ENCODE measurements at places on chromosomes 5 and 9. TPM values are rescaled to one million over a fixed set of nuclear protein-coding genes. Genes with fewer than 3 reads are reported as not detected.

The KLHL9 gene
- total RNA-seq = 41.9 TPM

GRCh38 chr5:72818866-72819534, 2.5 kb downstream of the TNPO1 start:
- DNase-seq = peak; percentile 86

GRCh38 chr9:104872656-104873488, 55.1 kb downstream of the ABCA1 start:
- DNase-seq = peak; percentile 95

- DNase-seq = peak; percentile 18
Observed at GRCh38 chr5:95812074-95812471, 10.5 kb downstream of the GLRX start.

GRCh38 chr9:104969116-104969515, 41.2 kb upstream of the ABCA1 start:
- peak; percentile 2 for DNase-seq

GRCh38 chr5:172052450-172053236, 46.2 kb upstream of the FBXW11 start:
- DNase-seq = peak; percentile 84

DNA sequence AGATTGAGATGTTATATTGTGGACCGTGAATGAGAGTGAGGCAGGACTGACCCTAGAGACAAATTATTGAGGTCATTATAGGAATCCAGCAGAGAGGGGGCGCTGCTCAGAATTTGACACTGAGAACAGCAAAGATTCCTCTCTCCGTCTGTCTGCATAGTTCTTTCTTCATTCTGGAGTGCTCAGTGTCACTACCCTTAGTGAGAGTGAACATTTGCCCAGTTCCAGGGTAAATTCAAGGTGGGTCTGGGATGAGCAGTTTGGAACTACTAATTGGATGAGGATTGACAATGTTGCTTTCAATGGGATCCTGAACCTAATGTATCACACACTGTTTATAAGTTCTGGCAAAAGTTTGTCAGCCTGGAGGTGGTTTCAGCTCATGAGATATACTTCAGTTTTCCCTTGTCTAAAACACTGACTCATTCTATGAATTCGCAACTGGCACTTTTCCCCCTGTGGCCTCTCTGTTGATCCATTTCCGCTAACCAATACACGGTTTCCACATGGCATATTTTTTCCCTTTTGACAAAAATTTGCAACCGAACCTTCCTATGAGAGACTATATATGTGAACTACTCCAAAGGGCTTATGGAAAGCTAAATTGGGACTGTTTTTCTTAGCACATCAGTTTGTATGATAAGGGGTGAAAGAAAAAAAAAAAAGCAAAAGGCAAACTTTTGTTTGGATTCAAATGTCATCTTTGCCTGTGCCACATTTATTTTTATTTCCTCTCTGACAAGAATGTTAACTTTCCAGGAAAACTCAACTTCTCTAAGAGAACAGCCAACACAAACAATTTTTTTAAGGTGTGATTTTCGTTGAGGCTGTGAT, 1240.7 kb upstream of the WWC1 start:
- no peak for DNase-seq

- no peak for DNase-seq
Observed at GRCh38 chr5:13653709-13654108, 290.8 kb downstream of the DNAH5 start.

DNA sequence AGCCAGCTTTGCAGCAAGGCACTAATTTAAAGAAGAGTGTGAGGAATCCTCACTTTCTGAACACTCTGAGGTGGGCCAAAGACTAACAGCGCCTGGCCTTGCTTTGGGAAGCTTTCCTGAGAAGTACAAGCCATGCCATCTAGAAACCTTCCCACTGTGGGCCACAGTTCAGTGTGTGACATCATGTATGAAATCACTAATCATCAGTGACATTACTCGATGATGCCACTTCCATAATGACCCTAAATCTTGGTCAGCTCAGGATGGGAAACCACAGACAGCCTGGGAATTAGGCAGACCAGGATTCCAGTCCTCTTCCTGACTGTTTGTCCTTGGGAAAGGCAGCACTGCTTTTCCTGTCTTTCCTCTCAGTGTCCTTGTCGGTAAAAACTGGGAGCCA, 54.2 kb upstream of the HSPA9 start:
- DNase-seq = no peak

The ADRB2 gene
- total RNA-seq = not detected

The IFNA16 gene
- total RNA-seq = not detected

- no peak for DNase-seq
Observed at GRCh38 chr5:144131261-144131660, 39.2 kb downstream of the YIPF5 start.

DNA sequence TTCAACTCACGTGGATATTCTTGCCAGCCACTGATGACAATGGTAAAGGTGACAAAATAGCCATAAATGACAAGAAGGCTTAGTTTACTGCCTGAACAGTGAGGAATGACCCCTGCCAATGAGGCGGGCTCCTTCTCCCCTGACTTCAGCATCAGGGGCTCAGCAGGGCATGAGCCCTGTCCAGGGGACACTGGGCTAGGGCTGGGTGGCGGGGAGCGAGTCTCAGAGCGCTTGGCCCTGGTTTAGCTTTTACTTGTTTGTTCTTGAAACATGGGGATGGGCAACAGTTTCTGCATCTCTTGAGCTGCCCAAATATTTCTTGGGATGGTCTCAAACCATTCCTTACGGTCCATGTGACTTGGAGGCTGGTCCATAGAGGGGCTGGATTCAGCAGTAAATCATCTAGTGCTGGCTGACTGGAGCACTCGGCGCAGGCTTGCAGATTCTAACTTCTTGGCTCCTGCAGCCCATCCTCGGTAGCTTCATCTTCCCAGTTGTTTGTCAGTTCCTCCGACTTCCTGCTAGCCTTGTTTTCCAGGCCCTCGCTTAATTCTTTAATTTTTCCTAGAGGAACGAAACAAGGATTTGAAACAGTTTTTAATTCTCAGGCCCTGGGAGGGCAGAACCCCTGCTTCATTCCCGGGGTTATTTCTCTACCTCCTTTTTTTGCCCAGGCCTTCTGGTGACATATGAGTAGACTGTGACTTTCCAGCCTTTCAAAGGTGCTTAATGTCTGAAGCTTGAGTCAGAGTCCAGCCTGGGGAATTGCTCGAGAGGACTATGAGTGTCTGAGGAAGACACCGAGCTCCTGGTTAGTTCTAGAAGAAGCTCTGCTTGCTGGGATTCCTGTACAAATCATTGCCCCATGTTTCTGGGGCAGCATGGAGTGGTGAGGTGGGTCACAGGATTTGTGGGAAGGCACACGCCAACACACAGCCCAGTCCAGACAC, 4.5 kb upstream of the HMCN2 start:
- DNase-seq = peak; percentile 77

DNA sequence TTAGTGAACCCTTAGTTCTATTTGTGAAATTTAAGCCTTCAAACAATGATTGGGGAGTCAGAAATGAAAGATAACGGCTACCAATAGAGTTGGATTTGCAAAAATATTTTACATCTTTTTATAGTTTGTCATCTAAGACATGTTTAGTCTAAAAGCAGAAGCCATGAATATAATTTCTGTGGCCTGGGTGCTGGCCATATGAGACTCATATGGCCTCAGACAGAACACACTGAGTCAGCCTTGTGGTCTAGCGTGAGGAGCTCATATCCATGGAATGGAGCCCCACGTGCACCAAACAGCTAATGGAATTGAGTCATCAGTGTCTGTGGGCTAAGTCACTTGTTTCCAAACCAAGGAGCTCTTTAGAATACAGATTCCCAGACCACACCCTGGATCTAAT, 240.7 kb upstream of the NREP start:
- peak; percentile 100 for DNase-seq

The LECT2 gene
- not detected for total RNA-seq

- peak; percentile 69 for DNase-seq
Observed at GRCh38 chr9:110337727-110338126, at the start of gene TXNDC8. TSS of gene TXNDC8 (minus strand) at chr9:110337863.

- no peak for DNase-seq
Observed at GRCh38 chr9:133715295-133715865, 22.8 kb downstream of the SARDH start.

- no peak for DNase-seq
Observed at GRCh38 chr9:137397675-137398423, 25.1 kb downstream of the EXD3 start.

DNA sequence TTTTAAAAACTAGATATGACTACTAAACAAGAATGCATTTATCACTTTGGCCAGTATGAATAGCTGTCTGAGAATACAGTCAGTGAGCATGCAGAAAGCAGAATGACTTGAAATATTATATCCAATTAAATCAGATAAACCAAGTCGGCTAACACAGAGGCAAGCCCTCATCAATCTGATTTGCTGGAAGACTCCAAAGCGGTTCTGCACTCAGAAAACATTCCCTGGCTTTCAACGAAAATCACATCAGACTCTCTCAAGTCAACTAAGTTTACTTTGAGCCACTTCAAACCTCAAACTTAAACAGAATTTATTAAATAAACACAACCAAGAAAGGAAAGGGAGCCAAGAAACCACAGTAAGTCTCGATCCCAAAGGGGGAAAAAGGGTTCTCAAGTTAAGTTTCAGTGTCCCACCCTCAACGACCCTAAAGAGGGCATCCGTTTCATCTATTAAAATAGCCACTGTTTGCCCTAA, 1.4 kb downstream of the MYO10 start:
- DNase-seq = peak; percentile 61

DNA sequence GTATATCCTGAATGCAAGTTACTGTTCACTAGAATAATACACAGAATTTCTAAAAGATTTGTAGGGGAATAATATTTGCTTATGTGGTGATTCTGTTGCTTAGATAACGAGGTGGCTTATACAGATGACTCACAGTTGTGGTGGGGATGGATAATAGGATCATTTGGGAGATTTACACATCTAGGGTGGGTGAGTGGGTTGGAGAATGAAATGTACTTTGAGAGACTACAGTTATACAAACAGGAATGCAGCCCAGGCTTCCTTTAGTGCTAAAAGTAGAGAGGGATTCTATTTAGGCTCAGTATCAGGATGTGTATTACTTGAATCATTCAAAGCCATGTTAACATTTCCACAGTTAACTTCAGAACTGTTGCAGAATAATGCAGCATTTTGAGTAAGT, 1.8 kb downstream of the CTXN3 start:
- DNase-seq = peak; percentile 41

DNA sequence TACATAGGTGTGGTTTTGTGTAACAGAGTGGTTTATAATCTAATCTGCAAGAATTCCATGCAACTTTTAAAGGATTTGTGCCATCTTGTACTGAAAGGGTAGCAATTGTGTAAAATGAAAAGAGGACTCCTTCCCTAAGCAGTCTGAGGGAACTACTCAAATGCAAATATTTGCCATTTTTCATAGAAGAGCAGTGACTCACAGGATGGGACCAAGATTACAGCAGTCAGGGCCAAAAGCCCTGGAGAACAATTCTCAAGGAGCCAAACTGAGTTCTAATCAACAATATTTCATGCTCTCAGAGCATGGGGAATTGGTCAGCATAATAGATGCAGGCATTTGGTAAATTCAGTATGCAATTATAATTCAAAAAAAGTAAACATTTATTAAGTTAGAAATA, 495.8 kb downstream of the CHSY3 start:
- DNase-seq = peak; percentile 0

The ENTR1 gene
- 50.2 TPM for total RNA-seq

The CPLANE1 gene
- total RNA-seq = 19.5 TPM

GRCh38 chr5:67577424-67577823, 380.8 kb upstream of the CD180 start:
- DNase-seq = peak; percentile 26

DNA sequence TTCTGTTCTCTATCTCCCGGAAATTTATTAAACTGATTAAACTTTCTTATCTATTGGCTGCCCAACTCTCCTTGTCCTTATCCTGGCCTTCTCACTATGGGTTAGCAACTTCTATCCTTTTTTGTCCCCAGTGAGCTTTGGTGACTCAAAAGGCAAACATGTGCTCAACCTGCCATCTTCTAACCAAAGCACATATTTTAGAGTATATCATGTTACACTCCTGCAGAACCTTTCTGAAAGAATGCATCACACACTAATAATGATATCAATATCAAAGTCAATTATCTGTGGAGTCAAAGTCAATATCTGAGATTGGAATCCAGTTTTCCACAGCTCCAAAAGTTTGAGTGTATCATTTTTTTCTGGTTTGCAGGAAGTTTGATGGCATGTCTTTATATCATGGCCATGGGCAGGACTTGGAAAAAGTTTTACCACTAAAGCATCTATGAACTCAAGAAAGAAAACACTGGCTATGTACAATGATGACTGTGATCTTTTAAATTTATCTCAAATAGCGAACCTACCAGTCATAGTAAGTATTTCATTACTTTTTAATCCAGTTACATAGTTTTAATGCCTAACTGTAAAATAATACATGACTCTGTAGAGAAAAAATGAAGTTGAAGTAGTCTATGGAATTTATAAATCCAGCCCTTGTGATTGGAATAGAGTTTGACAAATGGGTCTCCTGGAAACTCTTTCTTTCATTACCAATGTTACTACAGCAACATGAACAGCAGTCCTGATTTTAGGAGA, 166.8 kb downstream of the DROSHA start:
- peak; percentile 81 for DNase-seq

DNA sequence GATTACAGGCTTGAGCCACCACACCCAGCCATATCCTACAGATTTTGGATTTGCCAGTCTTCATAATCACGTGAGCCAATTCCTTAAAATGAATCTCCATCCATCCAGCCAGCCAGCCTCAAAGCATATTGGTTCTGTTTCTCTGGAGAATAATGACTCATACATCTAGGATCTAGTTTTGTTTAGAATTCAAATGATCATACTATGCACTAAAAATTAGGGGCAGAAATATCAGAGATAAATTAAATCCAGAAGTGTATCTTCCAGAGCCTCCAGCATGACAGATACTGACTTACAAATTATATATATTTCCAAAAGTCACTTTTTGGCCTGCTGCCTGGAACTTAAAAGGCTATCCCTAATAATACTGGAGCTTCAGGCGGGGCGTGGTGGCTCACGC, 119.1 kb upstream of the NR5A1 start:
- peak; percentile 50 for DNase-seq

The OR2V1 gene
- total RNA-seq = not detected

- DNase-seq = no peak
Observed at GRCh38 chr9:2741441-2742158, 24.3 kb downstream of the KCNV2 start.

- peak; percentile 65 for DNase-seq
Observed at GRCh38 chr5:96117771-96118651, 156.4 kb upstream of the ELL2 start.

GRCh38 chr5:115375893-115376292, 79.4 kb upstream of the CCDC112 start:
- no peak for DNase-seq

DNA sequence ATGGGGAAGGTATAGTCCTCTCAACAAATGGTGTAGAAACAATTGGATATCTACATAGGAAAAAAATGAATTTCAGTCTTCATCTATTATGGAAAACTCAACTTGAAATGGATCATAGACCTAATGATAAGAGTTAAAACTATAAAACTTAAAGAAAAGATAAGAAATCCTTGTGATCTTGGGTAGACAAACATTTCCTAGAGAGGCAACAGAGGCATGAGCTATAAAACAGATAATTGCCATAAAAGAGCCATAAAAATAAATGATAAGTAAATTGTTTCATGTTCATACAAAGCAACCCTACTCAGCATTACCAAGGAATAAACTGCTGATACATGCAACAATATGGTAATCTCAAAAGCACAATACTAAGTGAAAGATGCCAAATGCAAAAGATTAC, 76.2 kb downstream of the SNX18 start:
- DNase-seq = no peak

- peak; percentile 9 for DNase-seq
Observed at GRCh38 chr9:117343427-117343826, 71.4 kb downstream of the ASTN2 start.

The CDO1 gene
- total RNA-seq = 0.89 TPM

GRCh38 chr9:126151031-126151685, 175.5 kb upstream of the MVB12B start:
- DNase-seq = no peak

The INSL6 gene
- not detected for total RNA-seq

The TAF1L gene
- not detected for total RNA-seq
